Posterior vena cava (tissue), 2 donors: ENCODE measurements at places on chromosomes 5 and 9. TPM values are rescaled to one million over a fixed set of nuclear protein-coding genes. Genes with fewer than 3 reads are reported as not detected.

Gene PDE6A
- not detected for total RNA-seq

Gene GNA14
- total RNA-seq: 5.2 TPM

Gene CREBRF
- total RNA-seq: 27.8 TPM

Gene GPR151
- total RNA-seq: not detected

Gene CWC27
- total RNA-seq: 24.0 TPM

Gene DOCK2
- total RNA-seq: 33.8 TPM

Gene N4BP3
- 1.8 TPM for total RNA-seq

Gene CTSL
- 176 TPM for total RNA-seq

Gene CTNND2
- total RNA-seq: 0.46 TPM

Gene TGFBR1
- total RNA-seq: 85.0 TPM

Gene STXBP1
- total RNA-seq: 80.3 TPM

GRCh38 chr9:83304686-83305085, 233.5 kb downstream of the FRMD3 start:
- DNase-seq: peak; percentile 93

DNA sequence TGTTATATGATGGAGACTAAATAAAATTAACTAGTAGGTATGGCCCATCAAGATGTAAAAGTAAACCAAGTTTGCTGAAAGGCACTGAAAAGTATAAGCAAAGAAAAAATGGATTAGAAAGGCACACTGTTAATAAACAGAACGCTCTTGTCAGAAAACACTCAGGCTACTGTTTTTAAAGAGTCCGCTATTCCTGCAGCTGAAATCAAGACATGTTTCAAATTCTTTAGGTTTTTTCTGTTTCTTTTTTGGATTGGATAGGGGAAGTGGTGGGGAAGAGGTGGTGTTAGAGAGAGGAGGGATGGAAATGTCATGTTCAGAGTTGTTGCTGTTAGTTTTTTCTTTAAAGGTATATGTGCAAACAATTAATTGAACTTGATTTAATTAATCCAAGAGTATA, 17.5 kb downstream of the OSTF1 start:
- DNase-seq: no peak

- no peak for DNase-seq
Observed at GRCh38 chr5:176799488-176799887, 10.9 kb upstream of the UNC5A start.

GRCh38 chr9:124251204-124251603, 6.5 kb upstream of the NEK6 start:
- peak; percentile 0 for DNase-seq

DNA sequence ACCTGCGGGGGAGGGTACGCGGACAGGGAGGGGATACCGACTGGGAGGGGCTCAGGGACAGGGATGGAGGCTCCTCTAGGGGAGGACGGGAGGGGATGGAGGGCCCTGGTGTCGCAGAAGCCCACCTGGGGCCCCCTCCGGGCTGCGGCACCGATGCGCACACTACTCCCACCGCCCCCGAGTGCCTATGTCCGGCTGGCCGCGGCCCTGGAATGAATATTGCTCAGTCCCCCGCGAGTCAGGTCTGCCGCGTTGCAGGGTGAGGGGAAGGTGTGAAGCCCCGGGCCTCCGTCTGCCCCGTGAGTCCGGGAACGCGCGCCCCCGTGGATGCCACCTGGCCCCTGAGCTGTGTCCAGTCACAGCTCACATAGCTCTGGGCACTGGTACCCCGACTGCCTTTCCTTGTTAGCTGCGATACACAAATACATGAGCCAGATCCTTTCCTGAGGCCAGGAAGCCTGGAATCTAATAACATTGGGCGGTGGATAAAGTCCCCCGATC, 44.5 kb upstream of the PRSS3 start:
- DNase-seq: no peak

- DNase-seq: no peak
Observed at GRCh38 chr5:60026161-60026560, 132.6 kb upstream of the PDE4D start.

DNA sequence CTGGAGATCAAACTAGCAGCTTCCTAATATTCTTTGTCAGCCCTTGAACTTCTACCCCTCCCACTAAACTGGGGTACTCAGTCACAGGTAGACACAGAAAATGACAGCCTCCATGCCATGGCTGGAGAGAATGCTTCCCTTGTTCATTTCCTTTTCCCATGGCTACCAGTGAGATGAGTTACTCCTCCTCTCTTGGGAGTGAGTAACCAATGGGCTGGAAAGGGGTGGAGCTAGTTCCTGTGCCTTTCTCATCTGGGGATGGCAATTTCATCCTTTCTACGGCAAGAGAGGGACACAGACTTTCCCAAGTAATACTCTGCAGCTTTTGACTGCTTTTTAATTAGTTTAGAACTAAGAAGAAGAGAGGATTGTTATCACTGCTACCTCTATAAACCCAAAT, 1045.6 kb upstream of the WWC1 start:
- no peak for DNase-seq

GRCh38 chr9:106032978-106033377, 338.6 kb downstream of the TMEM38B start:
- DNase-seq: no peak

GRCh38 chr9:5783982-5784381, 48.9 kb downstream of the ERMP1 start:
- no peak for DNase-seq

DNA sequence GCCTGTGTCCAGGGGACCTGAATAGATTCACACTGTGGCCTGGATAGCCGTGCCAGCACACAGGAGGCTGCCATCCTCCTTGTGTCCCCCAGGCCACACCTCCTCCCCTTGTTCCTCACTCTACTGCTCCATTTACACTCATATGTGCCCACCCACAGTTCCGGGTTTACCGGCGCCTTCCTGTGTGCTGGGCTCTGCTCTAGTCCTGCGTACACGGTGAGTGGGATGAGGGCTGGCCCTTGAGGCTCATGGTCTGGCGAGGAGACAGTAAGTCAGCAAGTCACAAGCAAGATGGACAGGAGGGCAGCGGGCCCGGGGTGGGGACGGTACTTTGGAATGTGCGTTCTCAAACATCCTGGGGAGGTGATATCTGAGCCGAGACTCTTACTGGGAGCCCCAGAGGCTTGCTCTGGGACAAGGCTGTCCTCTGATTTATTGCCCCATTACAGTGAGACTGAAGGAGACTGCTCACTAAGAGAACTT, 32.4 kb upstream of the NXNL2 start:
- no peak for DNase-seq

DNA sequence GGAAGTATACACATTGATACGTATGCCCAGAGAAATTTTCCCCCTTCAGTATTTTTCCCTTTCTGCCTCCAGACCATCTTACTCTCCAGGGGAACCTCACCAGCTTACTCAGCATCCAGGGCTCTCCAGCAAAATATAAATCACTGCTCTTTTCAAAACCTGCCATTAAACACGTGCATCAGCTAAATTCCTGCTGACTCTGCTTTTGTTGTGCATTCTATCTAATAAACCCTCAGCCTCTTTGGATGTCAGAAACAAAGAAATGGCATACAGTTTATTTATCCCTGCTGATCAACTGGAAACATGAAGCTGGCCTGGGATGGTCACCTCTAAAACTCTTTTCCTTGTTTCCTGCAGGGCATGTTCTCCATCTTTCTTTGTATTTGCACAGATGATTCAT, 126.8 kb downstream of the TRPM3 start:
- no peak for DNase-seq

- DNase-seq: no peak
Observed at GRCh38 chr9:38107405-38107804, 38.4 kb upstream of the SHB start.

DNA sequence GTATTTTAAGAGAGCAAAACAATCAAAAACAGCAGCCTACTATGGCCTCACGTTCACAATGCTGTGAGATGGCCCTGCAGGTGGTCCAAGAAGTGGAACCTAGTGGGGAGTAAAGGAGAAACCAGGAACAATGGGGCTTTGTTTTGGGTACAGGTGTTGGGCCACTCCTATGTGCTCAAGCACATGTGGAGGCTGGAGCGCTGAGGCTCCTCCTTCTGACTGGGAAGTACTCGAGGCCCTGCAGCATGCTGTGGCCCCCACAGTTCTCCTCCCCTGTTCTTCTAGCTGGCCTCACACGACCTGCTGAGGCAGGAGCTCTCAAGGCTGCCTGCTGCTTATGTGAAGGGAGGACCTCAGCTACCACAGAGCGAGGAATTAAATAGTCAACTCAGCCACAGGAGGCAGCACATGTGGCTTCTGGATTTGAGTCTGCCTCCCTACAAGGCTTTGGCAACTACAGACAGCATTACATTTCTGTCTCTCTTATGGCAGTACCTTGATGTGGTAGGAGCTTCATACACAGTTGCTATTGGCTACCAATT, 482.3 kb downstream of the SPOCK1 start:
- no peak for DNase-seq

DNA sequence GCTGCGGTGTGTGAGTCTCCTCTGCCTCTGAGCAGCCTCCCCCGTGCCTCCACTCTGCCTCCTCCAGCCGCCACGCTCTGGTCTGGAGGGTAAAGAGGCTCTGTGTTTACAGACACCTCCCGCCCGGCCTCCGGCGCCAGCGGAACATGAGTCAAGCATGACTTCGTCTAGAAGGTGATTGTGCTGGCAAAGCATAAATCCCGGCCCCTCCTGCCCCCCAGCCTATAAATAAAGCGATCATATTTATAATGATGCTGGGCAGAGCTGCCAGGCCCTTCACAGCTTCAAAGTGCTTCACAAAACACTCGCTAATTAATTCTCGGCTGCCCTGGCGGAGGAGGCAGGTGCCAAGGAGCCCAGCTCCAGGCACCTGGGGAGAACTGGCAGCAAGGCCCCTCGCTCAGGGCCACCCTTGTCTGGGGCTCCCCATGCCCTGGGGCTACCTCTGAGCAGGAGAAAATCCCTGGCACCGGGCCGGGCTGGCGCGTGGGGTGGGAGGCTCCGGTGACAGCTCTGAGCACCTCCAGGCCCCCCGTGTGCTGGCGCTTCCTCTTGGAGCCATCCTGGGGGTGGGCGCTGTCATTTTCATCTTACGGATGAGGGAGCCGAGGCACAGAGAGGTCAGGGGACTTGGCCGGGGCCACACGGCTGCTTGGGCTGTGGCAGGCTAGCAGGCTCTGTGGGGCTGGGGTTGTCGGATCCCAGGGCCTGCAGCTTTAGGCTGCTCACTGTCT, 87.8 kb downstream of the RXRA start:
- DNase-seq: no peak

DNA sequence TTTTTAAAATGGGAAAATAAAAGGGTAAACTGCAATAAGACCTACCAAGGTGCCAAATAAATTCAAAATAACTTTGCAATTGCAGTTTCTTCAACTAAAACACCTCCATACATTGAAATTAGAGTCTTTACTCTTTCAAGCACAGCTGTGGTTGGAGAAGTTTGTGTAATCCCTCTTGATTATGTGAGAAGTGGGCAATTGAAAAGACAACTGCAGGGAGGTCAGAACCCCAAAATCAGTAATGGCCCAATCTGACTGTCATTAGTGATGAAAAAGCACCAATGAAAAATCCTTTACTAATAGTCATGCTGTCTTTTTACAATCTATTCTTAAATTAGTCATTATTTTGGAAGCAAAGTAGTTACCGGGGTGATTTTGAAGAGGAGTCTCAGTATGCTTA, 116.7 kb upstream of the RGMB start:
- DNase-seq: no peak

GRCh38 chr9:14508884-14509283, 184.3 kb downstream of the ZDHHC21 start:
- DNase-seq: no peak

GRCh38 chr5:108735790-108736189, 11.9 kb upstream of the FER start:
- DNase-seq: no peak

DNA sequence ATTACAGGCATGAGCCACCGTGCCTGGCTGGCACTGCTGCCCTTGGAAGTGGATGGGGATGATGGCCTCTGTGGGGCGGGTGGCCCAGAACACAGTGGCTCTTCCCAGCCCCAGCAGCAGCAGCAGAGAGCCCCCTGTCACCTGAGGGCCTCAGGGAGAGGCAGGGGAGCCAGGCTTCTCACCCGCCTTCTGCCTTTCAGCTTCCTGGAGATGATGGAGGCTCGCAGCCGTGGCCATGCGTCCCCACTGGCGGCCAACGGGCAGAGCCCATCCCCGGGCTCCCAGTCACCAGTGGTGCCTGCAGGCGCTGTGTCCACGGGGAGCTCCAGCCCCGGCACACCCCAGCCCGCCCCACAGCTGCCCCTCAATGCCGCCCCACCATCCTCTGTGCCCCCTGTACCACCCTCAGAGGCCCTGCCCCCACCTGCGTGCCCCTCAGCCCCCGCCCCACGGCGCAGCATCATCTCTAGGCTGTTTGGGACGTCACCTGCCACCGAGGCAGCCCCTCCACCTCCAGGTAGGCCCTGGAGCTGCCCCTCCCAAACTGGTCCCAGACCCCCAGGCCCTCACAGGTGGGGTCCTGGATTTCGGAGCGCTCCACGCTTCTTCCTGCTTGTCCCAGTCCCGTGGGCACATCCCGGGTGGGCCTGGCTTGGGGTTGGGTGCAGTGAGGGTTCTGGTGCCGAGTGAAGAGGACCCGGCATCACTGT, 5.0 kb upstream of the AJM1 start:
- no peak for DNase-seq
